ENCODE measurements at places on chromosomes 11 and 22. TPM values are rescaled to one million over a fixed set of nuclear protein-coding genes. Genes with fewer than 3 reads are reported as not detected.
A peak's percentile ranks its signal among the peaks of the same experiment; 100 is the strongest.

- no peaks in the 10 kb centered on the region for H3K27me3 ChIP-seq
- peak; percentile 41 for DNase-seq
- peaks cover 43% of the 10 kb centered on the region for H3K36me3 ChIP-seq
- no peak overlapping the region for H3K27ac ChIP-seq
- H3K4me1 ChIP-seq, result peaks cover 30% of the 10 kb centered on the region
Measured at GRCh38 chr11:69671734-69672465, 3.3 kb downstream of the LTO1 start.

DNA sequence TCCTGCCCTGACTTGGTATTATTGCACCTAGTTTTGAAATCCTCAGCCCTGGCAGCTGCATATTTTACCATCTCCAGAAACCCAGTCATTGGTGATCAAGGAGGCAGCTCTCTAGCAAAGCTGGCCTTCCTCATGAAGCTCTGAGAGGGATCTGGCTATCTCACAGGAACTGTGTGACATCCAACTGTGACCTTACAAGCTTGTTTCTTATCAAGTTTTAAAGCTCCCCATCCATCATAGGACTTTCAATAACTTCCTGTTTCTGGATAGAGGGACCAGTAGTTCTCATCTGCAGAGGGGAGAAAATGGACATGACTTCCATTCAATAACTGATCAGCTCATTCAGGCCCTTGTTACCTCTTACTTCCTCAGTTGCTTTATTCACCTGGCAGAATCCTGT is 18.2 kb downstream of the CALCA start:
- H3K27me3 ChIP-seq, result no peaks in the 10 kb centered on the region
- H3K27ac ChIP-seq, result no peak overlapping the region
- DNase-seq, result no peak
- no peaks in the 10 kb centered on the region for H3K4me1 ChIP-seq
- no peaks in the 10 kb centered on the region for H3K36me3 ChIP-seq

GRCh38 chr11:76786016-76786415 is 2.9 kb downstream of the TSKU start:
- peaks cover 23% of the 10 kb centered on the region for H3K4me1 ChIP-seq
- H3K4me3 ChIP-seq, result no peak overlapping the region
- H3K27me3 ChIP-seq, result no peaks in the 10 kb centered on the region
- DNase-seq, result no peak

DNA sequence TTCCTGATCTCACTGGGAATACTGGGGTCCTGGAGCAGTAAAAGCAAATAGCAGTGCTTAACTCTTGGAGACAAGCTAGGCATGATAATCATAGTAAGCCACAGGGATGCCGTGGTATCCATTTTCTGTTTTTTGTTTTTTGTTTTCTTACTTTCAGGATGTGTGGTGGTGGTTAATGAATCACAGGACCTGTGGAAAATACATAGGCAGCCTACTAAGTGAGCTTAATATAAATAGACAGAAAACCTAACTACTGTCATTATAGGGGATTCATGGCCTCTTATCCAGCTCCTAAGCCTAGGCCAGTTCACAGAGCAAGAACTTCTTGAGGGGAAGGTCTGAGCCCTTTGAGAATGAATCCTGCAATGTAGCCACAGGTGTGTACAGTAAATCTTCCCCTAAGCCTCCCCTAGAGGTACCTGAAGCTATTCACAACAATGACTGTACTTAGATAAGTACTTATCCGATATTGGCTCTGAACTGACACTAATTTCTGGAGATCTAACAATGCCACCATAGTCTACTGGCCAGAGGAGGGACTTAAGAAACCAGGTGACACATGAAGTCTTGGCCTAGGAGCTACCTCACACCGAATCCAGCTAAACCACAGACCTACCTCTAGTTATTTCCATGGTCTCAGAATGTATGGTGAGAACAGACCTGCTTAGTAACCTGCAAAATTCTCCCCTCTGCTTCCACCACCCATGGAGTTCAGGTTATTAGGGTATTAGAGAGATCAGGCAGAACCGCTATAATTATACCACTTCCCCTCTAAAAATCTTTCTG is 83.6 kb downstream of the ENTHD1 start:
- H3K4me1 ChIP-seq, result no peaks in the 10 kb centered on the region
- DNase-seq, result no peak
- no peaks in the 10 kb centered on the region for H3K36me3 ChIP-seq
- H3K27me3 ChIP-seq, result peaks cover 44% of the 10 kb centered on the region
- H3K4me3 ChIP-seq, result no peak overlapping the region
- no peak overlapping the region for H3K27ac ChIP-seq

DNA sequence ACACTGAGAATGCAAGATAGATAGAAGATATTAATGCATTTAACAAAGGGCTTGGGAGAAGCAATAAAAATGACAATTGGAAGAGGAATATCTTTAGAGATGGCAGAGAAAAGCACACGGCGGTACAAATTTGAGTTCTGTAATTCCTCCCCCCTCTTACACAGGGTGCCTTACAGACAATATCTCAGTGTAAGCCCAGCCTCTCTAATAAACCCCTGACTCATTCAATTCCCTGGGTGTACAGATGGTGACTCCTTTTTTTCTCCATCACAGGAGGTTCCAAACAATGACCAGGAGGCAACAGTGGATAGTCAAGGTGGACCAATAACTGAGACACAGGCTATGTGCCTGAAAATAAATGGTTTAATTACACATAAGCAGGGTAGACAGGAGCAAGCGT is 598.6 kb downstream of the OPCML start:
- H3K27me3 ChIP-seq, result no peaks in the 10 kb centered on the region
- no peak for DNase-seq
- H3K4me1 ChIP-seq, result no peaks in the 10 kb centered on the region
- H3K4me3 ChIP-seq, result no peak overlapping the region
- no peaks in the 10 kb centered on the region for H3K36me3 ChIP-seq

GRCh38 chr11:1924181-1924580 is 4.7 kb downstream of the TNNT3 start:
- H3K27ac ChIP-seq, result no peak overlapping the region
- H3K4me3 ChIP-seq, result no peak overlapping the region
- H3K36me3 ChIP-seq, result no peaks in the 10 kb centered on the region
- no peaks in the 10 kb centered on the region for H3K27me3 ChIP-seq
- H3K4me1 ChIP-seq, result no peaks in the 10 kb centered on the region
- no peak for DNase-seq

- DNase-seq, result no peak
- no peaks in the 10 kb centered on the region for H3K27me3 ChIP-seq
- H3K4me1 ChIP-seq, result peaks cover 50% of the 10 kb centered on the region
- H3K27ac ChIP-seq, result peak overlapping the region; percentile 69
Measured at GRCh38 chr22:23226497-23226850, 46.2 kb downstream of the BCR start.

- H3K36me3 ChIP-seq, result peaks cover 8% of the 10 kb centered on the region
- H3K27ac ChIP-seq, result no peak overlapping the region
- no peak for DNase-seq
- no peaks in the 10 kb centered on the region for H3K27me3 ChIP-seq
- no peak overlapping the region for H3K4me3 ChIP-seq
Measured at GRCh38 chr22:25182131-25183110, 17.2 kb upstream of the CRYBB3 start.

DNA sequence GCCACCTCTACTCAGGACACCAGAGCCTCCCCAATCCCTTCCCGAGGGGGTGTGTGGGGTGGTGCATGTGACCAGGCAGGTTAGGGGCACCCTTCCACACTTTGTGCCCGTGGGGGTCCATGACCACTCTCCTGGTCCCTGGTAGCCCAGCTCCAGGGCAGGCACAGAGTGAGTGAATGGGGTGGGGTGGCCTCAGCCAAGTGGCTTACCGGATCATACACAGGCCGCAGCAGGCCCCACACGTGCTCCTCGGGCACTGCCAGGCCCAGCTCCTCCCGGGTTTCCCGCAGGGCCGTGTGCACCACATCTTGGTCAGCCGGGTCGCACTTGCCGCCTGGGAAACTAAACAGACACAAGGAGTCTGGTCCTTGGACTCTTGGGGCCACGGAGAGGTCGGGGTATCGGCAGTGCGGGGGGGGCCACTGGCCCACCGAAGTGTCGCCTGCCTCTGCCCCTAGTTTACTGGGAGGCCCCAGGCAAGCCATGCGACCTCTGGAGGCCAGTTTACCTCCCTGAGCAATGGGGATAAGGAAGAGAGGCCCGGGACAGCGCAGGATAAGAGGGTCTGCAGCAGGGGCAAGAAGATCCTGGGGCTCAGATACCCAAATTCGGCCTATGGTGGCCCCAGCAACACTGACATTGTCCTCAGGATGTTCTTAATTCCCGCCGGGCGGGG is 889 bp downstream of the NUDT8 start:
- H3K27me3 ChIP-seq, result no peaks in the 10 kb centered on the region
- H3K27ac ChIP-seq, result peak overlapping the region; percentile 95
- peak; percentile 66 for DNase-seq
- H3K36me3 ChIP-seq, result no peaks in the 10 kb centered on the region
- H3K4me3 ChIP-seq, result peak overlapping the region; percentile 78

The CCDC188 gene
- 1.1 TPM for polyA plus RNA-seq

- H3K27me3 ChIP-seq, result no peaks in the 10 kb centered on the region
- no peak overlapping the region for H3K27ac ChIP-seq
- H3K36me3 ChIP-seq, result peaks cover 30% of the 10 kb centered on the region
- H3K4me1 ChIP-seq, result no peaks in the 10 kb centered on the region
Measured at GRCh38 chr11:59773083-59773440, 17.9 kb downstream of the STX3 start.

DNA sequence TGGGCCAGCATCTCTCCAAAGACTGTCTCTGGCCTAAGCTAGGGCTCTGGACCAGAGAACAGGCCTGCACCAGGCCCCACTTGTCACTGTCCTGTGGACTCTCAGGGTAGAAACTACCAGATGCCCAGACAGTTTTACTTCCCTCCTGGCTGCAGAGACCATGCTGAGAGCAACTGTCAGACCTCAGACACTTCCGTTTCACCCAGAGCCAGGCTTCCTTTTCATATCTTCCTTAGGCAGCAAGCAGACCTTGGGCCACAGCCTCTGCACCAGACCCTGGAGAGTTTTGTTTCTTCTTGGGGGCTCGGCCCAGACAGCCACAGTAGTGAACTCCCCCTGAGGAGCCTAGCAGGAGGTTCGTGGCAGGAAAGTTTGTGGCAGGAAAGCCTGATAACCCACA is 12.1 kb upstream of the FCHSD2 start:
- no peaks in the 10 kb centered on the region for H3K36me3 ChIP-seq
- no peak overlapping the region for H3K4me3 ChIP-seq
- H3K27ac ChIP-seq, result no peak overlapping the region
- peak; percentile 52 for DNase-seq

The SCGB1D2 gene
- polyA plus RNA-seq, result not detected

The CCDC88B gene
- 157 TPM for polyA plus RNA-seq

DNA sequence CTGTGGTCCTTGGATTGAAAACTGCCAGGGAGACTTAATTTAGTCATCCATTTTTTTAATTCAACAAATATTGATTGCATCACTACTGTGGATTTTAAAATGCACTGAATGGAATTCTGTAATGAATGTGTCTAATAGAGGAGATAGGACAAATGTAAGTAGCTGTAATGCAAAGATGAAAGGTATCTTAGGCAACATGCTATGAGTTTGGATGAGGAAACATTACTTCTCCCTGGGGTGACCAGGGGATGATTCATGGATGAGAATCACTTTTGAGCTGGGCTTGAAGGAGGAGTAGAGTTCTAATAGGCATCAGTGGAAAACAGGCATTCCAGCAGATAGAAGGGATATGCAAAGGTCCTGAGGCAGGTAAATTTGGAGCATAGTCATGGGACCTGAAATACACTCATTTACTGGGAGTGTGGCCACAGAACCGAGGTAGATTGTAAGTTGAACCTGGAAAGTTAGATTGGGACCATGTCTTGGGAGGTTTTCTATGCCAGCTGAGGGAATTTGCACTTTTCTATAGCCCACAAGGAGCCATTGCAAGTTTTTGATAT is 43.4 kb downstream of the PKNOX2 start:
- H3K4me3 ChIP-seq, result no peak overlapping the region
- peak; percentile 1 for DNase-seq
- no peak overlapping the region for H3K27ac ChIP-seq
- no peaks in the 10 kb centered on the region for H3K36me3 ChIP-seq
- no peaks in the 10 kb centered on the region for H3K4me1 ChIP-seq

DNA sequence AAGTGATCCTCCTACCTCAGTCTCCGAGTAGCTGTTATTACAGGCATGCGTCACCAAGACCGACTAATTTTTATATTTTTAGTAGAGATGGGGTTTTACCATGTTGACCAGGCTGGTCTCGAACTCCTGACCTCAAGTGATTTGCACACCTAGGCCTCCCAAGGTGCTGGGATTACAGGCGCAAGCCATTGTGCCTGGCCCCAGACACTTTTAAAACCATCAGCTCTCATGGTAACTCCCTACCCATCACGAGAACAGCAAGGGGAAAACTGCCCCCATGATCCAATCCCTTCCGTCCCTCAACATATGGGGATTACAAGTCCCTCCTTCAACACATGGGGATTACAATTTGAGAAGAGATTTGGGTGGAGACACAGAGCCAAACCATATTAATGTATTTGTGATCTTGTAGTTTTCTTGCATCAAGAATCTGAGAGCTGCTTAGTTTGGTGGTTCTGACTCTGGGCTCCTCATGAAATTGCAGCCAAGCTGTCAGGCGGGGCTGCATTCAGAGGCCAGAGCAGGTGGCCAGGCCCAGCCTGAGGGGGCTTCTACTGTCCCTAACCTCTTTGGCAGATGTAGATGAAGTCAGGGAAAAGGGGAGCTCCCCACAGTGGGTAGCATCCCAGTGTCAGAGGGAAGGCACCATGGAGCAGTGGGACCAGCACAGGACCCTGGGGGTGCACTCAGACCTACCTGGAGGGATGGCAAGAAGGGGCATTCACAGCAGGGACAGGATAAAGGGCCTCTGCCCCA is 31.2 kb upstream of the PRAME start:
- no peaks in the 10 kb centered on the region for H3K36me3 ChIP-seq
- peaks cover 4% of the 10 kb centered on the region for H3K27me3 ChIP-seq
- no peaks in the 10 kb centered on the region for H3K4me1 ChIP-seq

The SLC17A6 gene
- polyA plus RNA-seq, result not detected

GRCh38 chr11:95068549-95068948 is 1.8 kb downstream of the SRSF8 start:
- peak overlapping the region; percentile 83 for H3K4me3 ChIP-seq
- H3K4me1 ChIP-seq, result peaks cover 19% of the 10 kb centered on the region
- H3K36me3 ChIP-seq, result no peaks in the 10 kb centered on the region
- H3K27ac ChIP-seq, result peak overlapping the region; percentile 99
- DNase-seq, result peak; percentile 93

DNA sequence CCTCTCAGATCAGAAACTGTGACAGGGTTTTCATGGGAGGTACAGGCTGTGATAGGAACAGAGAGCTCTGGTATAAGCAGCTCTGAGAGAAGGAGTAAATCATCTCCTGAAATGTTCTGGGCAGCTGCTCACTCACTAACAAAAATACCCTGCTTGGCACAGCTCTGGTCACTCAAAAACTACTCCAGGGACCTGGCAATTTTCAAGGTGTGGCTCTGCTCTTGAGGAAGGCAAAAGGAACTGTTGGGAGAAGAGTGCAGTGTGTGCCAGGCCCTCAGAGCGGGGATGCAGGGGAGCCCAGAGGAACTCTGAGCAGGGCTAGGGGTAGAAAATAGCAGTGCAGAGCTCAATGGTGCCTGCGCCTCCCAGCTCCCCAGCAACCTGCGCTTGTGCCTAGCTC is 180.5 kb upstream of the ZBED5 start:
- no peaks in the 10 kb centered on the region for H3K4me1 ChIP-seq
- H3K27me3 ChIP-seq, result no peaks in the 10 kb centered on the region
- peak; percentile 87 for DNase-seq
- no peak overlapping the region for H3K4me3 ChIP-seq
- peak overlapping the region; percentile 74 for H3K27ac ChIP-seq

GRCh38 chr11:37442576-37442975 is 844.5 kb upstream of the RAG2 start:
- H3K27me3 ChIP-seq, result no peaks in the 10 kb centered on the region
- H3K27ac ChIP-seq, result no peak overlapping the region
- H3K36me3 ChIP-seq, result no peaks in the 10 kb centered on the region
- H3K4me1 ChIP-seq, result no peaks in the 10 kb centered on the region
- H3K4me3 ChIP-seq, result no peak overlapping the region
- DNase-seq, result no peak

The CNIH2 gene
- 0.63 TPM for polyA plus RNA-seq

Data from sigmoid colon (tissue), 7 donors.